ENCODE measurements at places on chromosomes 12 and 14.

DNA sequence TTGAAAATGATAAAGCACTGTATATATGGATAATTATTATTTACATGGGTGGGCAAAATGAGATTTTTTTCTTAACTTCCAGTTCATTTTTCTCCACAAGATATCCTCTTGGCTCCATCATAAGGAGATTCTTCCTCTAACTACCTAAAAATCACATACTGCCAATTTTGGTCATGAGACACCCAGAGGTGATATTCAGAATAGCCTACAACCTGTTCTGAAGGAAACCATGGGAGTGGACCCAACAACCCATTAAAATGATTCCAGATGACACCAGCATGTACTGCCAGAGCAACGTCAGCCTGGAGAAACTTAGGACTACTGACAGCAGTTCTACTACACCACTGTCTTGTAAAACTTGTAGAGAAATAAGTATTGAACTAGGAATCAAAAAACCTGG lies 136.3 kb upstream of the TMPO start:
- no peak for DNase-seq

GRCh38 chr14:22383515-22384166 lies 205.4 kb downstream of the DAD1 start:
- no peak for DNase-seq

GRCh38 chr14:74349757-74350156 lies 1.5 kb downstream of the VRTN start:
- DNase-seq = no peak

GRCh38 chr12:587132-588023 lies 75.9 kb downstream of the NINJ2 start:
- no peak for DNase-seq

GRCh38 chr14:30638926-30639325 lies 16.8 kb downstream of the SCFD1 start:
- DNase-seq = no peak

- no peak for DNase-seq
Measured at GRCh38 chr12:46465307-46465706, 92.7 kb upstream of the SLC38A2 start.

DNA sequence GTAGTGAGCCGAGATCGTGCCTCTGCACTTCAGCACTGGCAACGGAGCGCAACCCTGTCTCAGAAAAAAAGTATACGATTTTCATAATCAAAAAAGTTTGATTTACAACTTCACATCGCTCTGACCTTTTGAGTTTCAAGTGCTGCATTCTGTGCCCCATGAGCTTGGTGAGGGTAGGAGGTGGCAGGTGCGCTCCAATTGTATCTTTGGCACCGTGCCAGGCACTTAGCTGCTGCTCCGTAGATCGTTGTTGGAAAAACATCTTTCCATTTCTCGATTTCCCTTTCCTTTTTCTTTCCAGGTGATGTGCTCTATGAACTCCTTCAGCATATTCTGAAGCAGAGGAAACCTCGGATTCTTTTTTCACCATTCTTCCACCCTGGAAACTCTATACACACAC lies 203.7 kb downstream of the ETV6 start:
- no peak for DNase-seq

DNA sequence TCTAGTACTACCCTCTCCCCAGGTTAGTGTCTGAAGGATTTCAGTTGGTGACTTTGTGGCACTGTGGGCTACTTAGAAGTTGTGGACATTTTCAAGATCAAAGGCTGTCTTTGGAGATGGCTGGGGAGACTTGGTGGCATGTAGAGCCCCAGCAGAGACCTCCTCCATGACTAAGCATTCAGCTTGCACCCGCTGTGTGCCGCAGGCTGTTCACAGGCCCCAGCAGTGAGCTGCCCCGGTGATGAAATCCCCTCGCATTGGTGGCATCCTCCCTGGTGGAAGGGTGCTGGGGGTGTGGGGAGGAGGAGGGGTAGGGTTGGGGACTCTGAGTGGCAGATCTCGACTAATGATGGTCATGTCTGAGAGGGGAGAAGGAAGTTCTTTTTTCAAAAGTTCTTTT lies 173.9 kb downstream of the TSPAN9 start:
- no peak for DNase-seq

DNA sequence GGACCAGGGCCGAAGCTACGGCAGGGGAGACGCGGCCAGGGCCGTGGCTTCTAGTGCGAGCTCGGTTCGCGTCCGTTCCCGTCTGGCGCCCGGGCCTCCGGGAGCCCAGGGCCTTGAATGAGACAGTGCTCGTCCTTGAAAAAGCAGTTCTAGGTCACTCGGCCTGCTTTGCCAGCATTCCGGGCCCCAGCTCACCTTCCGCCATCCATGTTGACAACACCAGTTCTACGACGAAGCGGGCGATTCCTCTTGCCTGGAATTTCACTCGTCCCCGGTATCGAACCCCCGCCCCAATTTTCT lies 4.5 kb downstream of the OR10AD1 start:
- DNase-seq = no peak

DNA sequence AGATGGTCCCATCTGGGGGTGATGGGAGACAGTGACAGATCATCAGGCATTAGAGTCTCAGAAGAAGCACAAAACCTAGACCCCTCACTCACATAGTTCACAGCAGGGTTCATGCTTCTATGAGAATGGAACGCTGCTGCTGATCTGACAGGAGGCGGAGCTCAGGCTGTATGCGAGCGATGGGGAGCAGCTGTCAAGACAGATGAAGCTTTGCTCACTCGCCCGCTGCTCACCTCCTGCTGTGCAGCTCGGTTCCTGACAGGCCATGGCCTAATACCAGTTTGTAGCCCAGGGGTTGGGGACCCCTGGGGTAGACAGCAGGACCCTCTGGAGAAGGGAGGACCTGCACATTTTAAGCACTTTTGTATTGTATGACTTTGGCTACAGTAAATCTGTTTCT lies 111.2 kb downstream of the LGMN start:
- no peak for DNase-seq

DNA sequence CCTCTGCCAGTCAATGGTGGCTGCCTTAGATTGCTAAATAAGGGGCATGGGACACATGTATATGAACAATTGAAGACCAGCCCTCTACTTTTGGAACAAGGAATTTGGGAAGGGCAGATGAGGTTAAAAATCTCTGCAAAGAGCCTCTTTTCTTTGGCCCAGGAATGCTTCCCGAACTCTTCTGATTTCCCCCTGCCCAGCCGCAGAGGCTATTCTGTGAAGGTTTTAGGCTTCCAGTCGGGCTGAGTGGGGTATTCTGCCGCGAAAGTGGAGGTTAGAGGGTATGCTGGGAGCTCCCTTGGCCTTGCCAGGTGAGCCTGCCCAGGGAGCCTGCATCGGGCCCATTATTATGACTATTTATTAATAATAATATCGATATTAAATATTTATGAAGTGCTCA lies 1.2 kb downstream of the POU6F1 start:
- no peak for DNase-seq

GRCh38 chr14:101065246-101065645 lies 161.7 kb upstream of the RTL1 start:
- DNase-seq = no peak

DNA sequence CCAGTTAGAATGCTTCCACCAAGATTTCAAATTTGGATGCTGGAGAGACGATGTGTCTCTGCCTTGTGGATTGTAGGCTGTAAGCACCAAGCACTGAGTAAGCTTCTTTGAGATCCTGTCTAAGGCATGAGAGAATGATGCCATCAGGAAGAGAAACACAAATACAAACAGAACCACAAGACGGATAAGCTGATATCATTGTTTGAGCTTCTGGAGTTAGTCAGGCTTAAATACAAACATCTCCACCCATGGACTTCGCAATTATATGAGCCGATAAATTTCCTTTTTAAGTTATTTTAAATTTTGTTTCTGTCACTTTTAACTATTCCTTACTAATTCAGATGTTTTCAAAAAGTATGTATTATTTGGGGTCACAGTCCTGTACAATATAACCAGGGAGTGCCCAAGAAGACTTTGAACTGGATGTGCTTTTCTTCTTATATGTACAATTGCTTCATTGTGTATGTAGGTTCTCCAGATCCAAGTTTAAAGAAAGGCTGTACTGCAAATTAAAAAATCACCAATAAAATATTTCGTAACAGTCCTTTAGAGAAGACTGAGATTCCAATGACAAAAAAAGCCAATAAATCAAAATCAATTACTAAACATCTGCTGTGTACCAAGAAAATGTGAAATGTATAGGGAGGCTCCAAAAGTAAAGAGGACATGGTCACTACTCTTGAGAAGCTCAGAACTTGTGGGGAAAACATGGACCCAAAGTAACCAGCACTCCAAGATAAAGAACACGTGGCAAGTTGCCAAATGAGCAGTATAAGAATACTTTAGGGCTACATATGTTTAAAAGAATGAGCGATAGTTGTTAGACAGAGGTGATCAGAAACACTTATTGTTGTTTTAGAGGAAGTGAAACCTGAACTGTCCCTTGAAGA lies 274.1 kb downstream of the ADAMTS20 start:
- peak; percentile 7 for DNase-seq

DNA sequence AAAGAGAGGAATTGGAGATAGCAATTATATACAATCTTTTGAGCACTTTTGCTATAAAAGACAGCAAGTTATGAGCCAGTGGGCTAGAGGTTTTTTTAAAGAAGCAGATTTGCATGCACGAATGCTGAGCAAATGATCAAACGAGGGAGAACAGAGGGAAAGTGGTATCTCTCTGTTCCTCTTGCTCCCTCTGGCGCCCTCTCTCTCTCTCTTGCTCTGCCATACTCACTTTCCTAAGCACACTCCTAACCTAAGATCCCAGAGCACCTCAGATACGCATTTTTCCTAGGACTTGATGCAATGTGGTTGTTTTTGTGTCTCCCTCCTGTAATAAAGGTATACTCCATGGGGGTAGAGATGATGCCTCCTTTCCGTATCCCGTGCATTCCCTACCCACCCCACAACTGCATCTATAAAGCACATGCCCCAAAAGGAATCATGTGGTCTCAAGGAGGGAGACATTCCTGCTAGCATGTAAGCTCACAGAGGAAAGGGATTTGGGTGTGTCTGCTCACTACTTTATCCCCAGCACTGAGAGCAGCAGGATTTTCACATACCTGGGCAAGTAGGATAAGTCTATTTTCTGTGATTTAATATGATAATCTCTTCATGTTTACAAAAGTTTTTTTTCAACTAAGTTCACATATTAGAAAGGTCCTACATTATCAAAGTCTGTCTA lies 270.2 kb downstream of the SSPN start:
- no peak for DNase-seq

All from LNCaP clone FGC (cell line).